ENCODE measurements at places on chromosomes 11 and 22. TPM values are rescaled to one million over a fixed set of nuclear protein-coding genes. Genes with fewer than 3 reads are reported as not detected.

The OR6T1 gene
- not detected for total RNA-seq

DNA sequence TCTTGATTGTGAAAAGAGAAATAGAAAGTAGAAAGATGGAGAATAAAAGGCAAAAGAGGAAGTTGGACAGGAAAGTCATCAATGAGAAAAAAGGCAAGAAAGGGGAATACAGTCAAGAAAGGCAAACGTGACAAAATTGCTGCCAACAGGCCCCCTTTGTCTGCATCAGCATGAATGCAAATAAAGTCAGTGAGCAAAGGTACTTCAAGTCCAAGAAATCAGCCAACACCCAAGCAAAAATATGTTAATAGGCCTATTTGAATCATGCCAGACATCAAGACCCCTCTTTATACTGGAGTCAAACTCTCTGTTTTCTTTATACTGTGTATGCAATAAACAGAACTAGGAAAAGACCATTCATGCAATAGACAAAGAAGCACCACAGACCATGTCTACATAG lies 34.3 kb downstream of the GUCY1A2 start:
- no peak overlapping the region for H3K4me3 ChIP-seq
- no peak overlapping the region for H3K27ac ChIP-seq
- DNase-seq = no peak
- H3K27me3 ChIP-seq = no peaks in the 10 kb centered on the region
- H3K36me3 ChIP-seq = no peaks in the 10 kb centered on the region

DNA sequence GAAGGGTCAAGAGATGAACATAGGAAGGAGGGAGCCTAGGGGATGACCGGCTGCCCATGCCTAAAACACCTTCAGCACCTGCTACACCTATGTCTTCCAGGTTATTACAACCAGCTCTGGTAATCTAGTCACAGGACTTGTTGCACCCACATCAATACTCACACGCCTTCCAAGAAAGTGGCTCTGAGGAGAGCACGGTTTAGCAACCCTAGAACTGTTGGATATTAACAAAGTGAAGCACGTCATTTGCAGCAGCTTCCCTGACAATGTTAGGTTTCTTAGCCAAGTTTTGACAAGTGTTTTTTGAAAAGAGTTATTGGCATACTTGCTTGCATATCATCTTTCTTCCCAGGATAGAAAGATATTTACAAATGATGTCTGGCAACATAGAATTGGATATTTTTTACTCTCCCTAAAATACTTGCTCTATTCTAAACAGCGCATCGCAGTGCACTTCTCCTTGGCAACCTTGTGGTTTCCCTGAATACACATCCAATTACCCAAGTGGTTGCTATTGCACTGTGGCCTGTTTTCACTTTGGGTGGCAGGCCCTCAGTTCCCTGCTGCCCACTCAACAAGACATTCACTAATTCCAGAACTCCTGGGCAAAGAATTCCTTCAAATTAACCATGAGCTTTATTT lies 94.3 kb upstream of the ARHGAP42 start:
- H3K4me1 ChIP-seq = no peaks in the 10 kb centered on the region
- no peaks in the 10 kb centered on the region for H3K36me3 ChIP-seq
- H3K4me3 ChIP-seq = no peak overlapping the region
- H3K27ac ChIP-seq = no peak overlapping the region
- no peak for DNase-seq

- no peak overlapping the region for H3K27ac ChIP-seq
- no peak for DNase-seq
- peaks cover 29% of the 10 kb centered on the region for H3K4me1 ChIP-seq
- no peaks in the 10 kb centered on the region for H3K27me3 ChIP-seq
- no peak overlapping the region for H3K4me3 ChIP-seq
- H3K36me3 ChIP-seq = peaks cover 4% of the 10 kb centered on the region
These were observed 67.4 kb downstream of the ZBTB44 start for GRCh38 chr11:130247319-130247718.

The APOA1 gene
- not detected for total RNA-seq

- no peak for DNase-seq
- H3K4me3 ChIP-seq = no peak overlapping the region
- no peaks in the 10 kb centered on the region for H3K36me3 ChIP-seq
- H3K4me1 ChIP-seq = no peaks in the 10 kb centered on the region
- no peak overlapping the region for H3K27ac ChIP-seq
These were observed 86.1 kb downstream of the GRM5 start for GRCh38 chr11:88979641-88980040.

DNA sequence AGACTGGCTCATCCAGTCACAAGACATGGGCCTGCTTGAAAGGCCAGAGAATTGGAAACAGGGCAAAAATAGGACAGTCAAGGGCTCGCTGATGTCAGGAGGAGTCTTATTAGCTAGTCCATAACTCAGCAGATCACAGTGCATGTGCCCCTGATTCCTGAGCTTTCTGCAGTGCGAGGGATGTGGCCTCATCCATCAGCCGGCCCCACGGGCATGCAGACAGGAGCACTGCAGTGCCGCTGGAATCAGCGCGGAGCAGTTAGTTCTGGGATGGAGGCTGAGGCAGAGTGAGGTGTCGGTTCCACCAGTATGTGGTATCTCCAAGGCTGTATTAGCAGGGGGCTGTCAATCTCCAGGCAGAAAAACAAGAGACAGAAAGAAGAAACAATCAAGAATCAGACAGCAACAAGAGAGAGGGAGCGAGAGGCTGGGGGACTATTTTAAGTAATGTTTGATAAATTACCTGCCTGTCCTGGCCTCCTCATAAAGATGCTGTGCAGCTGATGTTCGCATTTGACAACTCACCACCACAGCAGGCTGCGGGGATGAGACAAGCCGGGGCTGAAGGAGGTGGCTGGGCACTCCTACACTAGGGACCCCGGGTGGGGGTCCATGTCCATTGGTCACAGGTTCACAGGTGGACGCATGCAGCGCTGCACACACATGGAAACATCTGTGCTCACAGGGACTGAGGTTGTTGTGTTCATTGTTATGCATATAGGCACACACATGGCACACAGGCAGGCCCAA lies 167.2 kb downstream of the TRIM29 start:
- H3K27ac ChIP-seq = no peak overlapping the region
- H3K4me1 ChIP-seq = no peaks in the 10 kb centered on the region
- H3K4me3 ChIP-seq = no peak overlapping the region
- H3K36me3 ChIP-seq = no peaks in the 10 kb centered on the region
- DNase-seq = no peak

DNA sequence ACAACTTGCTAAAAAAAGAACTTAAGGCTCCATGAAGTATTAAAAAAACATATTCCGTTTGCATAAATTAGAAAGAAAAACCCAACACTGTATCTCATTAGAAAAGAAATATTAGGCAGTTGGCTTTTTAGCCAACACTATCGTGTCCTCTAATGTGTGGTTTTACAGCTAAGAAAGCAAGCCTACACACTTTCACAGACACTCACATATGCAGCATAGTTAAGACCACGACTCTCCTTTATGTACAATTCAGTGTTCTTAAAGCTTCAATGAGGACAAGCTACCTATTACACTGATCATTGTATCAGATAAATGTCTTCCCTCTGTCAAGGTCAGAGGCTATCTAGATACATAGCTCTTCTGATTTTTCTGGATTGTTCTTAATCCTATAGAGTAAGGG lies 80.1 kb downstream of the PICALM start:
- H3K4me3 ChIP-seq = no peak overlapping the region
- peaks cover 32% of the 10 kb centered on the region for H3K36me3 ChIP-seq
- H3K27me3 ChIP-seq = no peaks in the 10 kb centered on the region
- DNase-seq = no peak
- H3K27ac ChIP-seq = peak overlapping the region; percentile 73

DNA sequence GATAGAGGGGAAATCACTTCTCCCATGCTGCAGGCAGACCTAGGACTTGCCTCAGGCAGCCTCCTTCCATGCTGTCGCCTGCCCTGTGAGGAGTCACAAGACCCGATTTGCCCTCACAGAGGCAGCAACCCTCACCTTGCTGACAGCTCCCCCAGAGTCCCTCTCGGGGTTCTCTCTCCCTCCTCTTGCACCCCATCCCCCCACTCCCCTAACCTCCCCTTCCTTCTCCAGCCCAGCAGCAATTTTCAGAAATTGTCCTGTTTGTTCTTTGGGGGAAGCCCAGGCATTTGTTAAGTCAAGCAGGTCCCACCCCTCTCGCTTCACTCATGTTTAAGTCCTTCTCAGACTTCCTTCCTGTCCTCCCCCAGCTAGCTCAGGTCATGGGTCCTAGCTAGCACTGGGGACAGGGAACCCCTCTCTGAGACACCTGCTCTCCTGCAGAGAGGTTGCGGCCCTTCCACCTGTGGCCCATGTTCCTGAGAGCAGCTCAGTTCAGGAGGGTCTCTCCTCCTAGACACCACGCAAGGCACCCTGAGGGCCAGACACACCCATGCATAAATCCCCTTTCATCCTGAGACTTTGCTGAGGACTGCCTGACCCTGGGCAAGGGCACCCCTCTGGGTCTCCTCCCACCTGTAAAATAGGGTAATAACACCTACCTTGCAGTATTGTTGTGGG lies 6.3 kb upstream of the FXYD2 start:
- peak overlapping the region; percentile 65 for H3K27ac ChIP-seq
- peak overlapping the region; percentile 25 for H3K4me3 ChIP-seq
- H3K27me3 ChIP-seq = no peaks in the 10 kb centered on the region

The ACR gene
- total RNA-seq = not detected

The GLB1L3 gene
- 13.6 TPM for total RNA-seq
